ENCODE measurements at places on chromosomes 5 and 9.

DNA sequence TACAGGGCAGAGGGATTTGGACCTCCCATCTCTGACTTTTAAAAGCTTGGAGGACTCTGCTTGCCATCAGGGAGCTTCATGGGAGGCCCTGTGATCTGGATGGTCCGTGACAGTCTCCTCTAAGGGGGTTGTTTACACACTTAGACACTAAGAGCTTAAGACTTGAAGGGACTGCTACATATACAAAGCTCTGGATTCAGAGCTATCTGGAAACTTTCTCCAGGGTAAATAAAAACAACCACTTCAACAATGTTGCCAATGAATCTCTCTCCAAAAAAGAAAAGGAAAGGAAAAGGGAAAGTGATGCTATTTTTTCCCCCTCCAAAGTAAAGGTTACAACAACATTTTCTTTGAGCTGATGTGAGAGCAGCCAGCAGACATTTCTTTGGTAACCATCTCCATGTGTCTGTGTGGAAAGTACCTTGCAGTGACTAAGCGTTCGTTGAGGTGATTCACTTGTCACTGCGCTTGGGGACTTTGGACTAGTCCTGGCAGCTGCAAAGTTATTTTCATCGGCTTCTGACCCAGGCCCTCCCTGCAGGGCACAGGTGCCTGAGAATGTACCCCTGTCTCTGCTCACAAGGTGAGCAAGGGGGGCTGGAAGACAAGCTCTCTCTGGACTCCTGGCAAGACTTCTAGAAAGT lies 262.1 kb upstream of the KLF4 start:
- DNase-seq: no peak

GRCh38 chr9:123597876-123598556 lies 242.0 kb downstream of the CRB2 start:
- DNase-seq: no peak

DNA sequence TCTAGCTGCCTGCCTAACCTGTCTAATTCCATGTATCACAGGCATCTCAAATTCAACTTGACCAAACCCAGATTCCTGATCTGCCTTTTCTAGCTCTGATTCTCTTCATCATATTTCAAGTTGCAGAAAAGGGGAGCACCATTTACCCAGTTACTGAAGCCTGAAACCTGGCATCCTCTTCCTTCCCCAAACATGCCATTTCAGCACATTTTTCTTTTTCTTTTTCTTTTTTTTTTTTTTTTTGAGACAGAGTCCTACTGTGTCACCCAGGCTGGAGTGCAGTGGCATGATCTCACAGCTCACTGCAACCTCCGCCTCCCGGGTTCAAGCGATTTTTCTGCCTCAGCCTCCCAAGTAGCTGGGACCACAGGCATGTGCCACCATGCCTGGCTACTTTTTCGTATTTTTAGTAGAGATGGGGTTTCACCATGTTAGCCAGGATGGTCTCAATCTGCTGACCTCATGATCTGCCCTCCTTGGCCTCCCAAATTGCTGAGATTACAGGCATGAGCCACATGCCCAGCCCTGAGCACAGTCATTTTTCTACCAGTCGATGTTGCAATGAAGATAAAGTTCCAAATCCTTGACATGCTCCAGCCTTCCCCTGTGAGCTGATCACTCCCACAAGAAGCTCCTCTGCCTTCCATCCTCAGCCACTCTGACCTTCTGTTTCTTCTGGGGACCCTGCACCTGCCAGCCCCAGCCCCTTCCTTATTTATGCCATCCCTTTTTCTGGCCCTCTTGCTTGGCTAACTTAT lies 32.2 kb downstream of the ACER2 start:
- no peak for DNase-seq

DNA sequence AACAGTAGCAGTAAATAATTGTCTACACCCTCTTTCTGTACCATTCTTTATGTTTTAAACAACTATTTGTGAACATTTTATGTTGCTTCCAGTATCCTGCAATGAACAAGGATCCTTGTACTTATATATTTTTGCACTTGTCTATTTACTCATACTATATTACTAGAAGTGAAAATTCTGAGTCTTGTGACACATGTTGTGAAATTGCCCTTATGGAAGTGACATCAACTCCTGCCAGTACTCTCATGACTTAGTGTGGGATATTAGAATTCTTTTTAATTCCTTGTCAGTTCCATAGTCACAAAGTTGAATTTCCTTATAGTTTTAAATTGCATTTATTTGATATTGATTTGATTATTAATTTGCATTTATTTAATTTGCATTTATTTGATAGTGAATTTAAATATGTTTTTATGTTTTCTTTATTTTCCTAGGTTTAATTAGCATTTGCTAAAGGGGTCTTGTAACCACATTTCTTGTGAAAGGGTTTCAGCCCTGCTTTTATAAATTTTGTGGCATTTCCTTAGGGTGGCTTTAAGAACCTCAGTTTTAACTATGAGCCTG lies 27.7 kb downstream of the PARP8 start:
- DNase-seq: no peak

DNA sequence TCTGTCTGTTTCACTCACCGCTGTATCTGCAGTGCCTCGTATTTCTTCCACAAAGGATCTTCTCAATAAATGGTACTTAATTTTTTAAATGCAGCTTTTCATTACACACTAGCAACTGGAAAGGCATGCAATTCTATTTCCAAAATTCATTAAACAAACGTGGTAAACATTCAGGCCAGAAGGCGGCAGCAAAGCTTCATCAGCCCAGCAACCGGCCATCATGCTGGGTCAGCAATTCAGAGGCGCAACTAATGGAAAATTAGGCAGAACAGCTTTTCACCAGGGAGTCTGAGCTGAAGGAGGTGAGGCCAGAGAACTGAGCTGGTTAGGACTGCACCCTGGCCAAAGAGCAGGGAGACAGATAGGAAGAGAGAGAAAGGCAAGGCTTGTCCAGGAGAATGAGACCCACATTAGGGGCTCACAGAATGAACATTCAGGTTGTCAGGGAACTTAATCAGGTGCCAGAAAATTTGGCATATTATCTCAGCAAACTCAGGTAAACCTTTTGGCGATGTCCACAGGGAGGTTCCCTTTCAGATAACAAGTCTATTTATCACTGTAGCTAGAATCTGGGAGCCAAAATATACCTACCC lies 17.7 kb upstream of the RNF180 start:
- DNase-seq: no peak

- DNase-seq: no peak
Observed at GRCh38 chr5:62938927-62939326, 360.3 kb downstream of the LRRC70 start.

DNA sequence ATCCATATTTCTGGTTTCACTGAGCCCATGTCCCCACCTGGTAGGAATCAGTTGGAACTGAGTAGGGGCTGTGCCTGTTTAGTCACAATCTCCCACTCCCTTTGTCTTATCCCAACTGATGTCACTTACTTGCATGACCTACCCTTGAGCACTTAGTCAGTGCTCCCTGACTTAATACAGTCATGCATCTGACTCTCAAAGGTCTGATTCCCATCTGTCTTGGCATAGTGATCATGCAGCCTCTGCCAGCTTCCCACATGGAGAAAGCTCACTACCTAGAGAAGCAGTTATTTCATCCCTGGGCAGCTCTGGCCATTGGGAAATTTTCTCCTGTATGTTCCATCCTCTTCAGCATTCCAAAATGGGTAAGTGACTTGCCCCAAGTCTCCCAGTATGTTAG lies 24.8 kb downstream of the ABLIM3 start:
- no peak for DNase-seq

DNA sequence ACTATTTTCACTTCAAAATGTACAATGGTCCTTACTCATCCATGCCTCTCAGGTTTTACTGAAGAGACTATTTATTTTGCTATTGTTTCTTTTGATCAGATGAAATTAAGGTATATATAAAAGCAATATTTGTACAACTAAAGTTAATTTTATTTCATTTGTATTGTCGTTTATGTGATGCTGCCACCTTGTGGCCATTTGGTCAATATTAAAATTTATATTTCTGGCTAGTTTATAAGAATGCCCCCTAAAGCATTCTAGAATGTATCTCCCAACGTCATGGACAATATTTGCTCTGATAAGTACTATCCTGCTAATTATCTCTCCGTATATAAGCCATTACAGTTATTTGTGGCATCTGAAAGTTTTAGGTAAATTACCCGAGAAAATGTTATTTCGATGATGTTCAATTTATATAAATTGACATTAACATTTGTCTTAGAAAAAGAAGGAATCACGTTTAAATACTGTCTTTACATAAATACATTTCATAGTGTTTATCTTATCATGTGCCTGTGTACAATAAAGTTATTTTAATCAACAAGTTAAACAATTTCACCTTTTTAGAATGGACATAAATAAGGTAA lies 680.0 kb downstream of the TAF11L14 start:
- DNase-seq: no peak

- DNase-seq: no peak
Observed at GRCh38 chr5:124859027-124859426, 112.6 kb upstream of the ZNF608 start.

- DNase-seq: no peak
Observed at GRCh38 chr5:133234911-133235310, 183.1 kb downstream of the HSPA4 start.

DNA sequence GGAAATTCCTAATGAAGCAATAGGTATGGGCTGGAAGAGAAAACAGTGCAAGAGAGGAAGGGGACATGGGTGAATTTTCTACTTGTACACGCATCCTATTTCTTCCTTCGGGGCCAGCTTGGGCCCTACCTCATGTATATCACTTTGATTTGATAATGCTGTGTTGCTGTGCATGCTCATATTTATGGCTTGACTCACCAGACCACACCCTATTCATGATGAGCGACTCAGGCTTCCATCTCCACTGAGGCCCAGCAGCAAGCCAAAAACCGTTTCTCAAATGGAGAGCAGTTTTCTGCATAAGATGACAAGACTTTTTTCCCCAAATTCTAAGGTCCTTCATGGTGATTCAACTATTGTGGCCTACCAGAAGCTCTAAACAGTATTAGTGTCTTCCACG lies 2039.1 kb upstream of the CDH9 start:
- DNase-seq: no peak

GRCh38 chr5:16930496-16930895 lies 5.6 kb downstream of the MYO10 start:
- DNase-seq: no peak

GRCh38 chr9:136923881-136924280 lies 20.7 kb downstream of the FBXW5 start:
- no peak for DNase-seq

DNA sequence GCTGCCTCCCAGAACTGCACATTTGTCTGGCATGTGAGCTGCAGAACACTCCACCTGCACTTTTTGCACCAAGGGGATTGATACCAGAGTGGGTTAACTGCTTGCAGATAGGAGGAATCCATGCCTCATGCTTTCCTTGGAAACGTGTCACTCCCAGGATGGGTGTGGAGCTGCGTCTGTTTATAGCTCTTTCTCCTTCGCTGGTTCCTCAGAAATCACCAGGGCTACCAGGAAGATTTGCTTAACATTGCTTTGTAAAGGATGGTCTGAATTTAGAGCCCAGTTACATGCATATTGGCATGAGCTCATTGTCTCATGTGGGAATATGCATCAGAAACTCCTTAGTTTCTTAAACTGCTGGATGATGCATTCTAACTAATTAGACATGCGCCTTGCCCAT lies 234.6 kb downstream of the GADD45G start:
- no peak for DNase-seq

DNA sequence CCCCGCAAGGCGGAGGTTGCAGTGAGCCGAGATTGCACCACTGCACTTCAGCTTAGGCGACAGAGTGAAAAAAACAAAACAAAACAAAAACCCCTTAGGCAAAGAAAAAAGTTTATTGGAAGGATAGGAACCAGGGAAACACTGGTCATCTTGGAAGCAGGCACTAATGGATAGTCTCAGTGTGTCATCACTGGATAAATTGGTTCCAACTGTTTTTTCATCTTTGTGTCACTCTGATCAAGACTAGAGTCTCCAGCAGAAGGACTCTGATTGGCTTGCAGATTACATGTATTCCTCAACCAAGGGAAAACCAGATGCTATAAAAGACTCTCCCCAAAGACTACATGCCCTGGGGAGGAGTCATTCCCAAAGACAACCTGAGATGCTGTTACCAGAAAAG lies 35.0 kb upstream of the HMHB1 start:
- DNase-seq: no peak

DNA sequence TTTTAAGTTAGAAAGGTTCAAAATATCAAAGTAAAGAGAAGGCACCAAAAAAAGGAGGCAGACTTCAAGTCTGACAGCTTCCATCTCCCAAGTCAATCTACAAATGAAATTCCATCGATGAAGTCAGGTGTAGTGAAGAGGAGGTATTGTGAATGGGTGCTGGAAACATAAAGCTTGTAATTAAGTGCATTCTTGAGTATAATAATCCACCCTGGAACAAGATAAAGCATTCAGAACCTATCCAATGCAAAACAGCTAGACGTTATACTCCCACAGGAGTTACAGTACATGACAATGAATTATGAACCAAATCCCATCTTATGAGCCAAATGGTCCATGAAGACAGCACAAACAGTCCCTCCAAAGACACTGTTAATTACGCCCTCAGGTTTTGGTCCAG lies 22.3 kb downstream of the BNC2 start:
- no peak for DNase-seq
